Activated naive CD8-positive, alpha-beta T cell treated with anti-CD3 and anti-CD28 coated beads for 36 hours (primary cell): ENCODE measurements at places on chromosomes 12 and 14. TPM values are rescaled to one million over a fixed set of nuclear protein-coding genes. Genes with fewer than 3 reads are reported as not detected.

GRCh38 chr14:105096206-105096875, 31.1 kb upstream of the GPR132 start:
- DNase-seq = no peak

Gene APAF1
- total RNA-seq = 10.6 TPM

GRCh38 chr14:58215191-58215914, 15.4 kb downstream of the ACTR10 start:
- DNase-seq = no peak

- no peak for DNase-seq
Measured at GRCh38 chr12:104956870-104957718, 996 bp downstream of the SLC41A2 start.

Gene LRP1-AS
- not detected for total RNA-seq

- DNase-seq = no peak
Measured at GRCh38 chr14:101588286-101588975, 27.1 kb downstream of the DIO3 start.

- DNase-seq = no peak
Measured at GRCh38 chr14:34113991-34114390, 163.1 kb upstream of the EGLN3 start.

DNA sequence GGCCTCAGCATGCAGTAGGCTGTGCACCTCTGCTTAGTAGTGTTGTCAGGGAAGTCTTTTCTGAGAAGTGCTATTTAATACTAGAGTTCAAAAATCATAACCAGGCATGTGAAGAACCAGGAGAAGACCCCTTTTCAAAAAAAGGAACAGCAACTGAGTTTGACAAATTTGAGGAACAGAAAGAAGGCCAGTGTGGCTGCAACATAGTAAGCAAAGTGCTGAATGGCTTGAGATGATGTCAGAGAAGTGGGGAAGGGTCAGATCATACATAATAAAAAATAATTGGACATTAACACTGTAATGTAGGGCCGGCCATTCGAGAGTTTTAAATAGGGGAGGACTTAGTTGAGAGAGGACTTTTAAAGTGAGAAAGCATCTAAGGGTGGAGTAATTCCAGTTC, 11.1 kb upstream of the CNTN1 start:
- DNase-seq = no peak
